ENCODE measurements at places on chromosomes 13 and 19.

DNA sequence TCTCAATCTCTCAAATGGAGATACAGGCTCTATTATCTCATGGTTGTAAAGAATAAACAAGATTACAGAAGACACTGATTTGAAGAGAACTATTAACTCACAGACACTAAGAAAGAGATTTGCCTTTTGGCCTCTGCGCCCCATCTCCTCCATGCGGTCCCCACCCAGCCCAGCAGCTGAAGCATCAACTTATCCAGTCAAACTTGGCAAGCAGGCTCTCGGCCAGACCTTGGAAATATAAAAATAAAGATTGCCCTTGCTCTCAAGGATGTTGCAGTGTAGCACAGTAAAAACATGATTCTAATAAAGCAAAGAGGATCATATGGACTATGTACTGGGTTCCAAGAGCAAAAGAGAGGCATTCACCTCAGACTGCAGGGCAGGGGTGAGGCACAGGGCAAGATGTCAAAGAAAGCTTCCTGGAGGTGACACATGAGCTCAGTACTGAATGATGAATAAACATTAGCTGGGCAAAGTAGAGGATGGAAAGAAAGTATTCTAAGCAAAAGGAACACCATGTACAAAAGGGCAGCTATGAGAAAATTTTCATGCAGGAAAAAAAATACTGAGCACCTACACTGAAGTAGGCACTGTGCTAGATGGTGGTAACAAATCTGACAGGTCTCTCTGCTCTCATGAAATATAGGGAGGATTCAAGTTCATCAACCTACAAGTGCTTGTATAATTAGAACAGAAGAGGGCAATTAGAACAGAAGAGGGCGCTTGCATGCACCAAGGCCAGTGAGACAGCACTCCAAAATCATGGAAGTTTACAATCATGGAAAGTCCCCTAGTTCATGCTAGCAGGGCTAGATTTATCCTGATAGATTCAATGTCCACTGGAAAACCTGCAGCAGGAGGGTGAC, 85.0 kb downstream of the SACS start:
- DNase-seq = no peak

DNA sequence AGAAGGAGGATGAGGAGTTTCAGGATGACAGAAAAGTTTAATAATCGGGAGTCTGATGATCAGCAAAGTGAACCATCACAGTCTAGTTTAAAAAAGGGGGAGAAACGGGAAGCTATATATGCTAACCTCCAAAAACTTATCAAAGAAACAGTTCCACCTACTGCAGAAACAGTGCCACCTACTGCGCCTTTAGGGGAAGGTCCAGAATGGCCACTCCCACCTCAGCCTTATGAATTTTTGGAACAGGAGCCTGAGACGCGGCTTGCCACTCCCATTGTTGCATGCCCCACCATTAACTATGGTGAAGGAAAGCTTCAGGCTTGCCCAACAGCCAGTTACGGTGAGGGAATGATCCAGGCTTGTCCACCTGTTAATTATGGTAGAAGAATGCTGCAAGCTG, 929.0 kb downstream of the SLITRK6 start:
- DNase-seq = no peak

GRCh38 chr19:33462112-33462791, 59.3 kb downstream of the PEPD start:
- no peak for DNase-seq

DNA sequence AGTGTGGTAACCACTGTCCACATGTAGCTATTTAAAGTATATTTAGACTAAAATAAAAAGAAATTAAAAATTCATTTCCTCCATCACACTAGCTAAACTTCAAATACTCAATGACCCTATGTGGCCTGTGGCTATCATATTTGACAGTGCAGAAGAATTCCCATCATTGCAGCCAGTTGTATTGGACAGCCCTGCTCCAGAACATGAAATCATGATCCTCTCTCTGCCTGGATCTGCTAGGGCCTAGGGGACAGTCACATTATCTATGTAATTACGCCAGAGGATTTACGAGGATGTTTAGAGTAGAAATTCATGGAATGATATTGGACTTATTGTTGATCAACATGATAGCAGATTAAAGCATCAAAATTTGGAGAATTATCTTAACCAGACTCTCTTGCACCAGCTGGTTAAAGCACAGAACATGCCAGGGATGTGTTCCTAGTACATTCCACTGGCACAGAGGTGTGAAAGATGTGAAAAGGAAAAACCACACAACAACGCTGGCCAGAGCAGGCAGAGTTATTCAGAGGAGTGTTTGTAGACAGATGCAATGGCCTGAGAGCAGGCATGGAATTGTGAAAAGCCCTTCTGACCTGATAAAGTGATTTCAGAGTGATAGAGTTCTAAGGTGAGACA, 108.9 kb upstream of the STARD13 start:
- DNase-seq = no peak

DNA sequence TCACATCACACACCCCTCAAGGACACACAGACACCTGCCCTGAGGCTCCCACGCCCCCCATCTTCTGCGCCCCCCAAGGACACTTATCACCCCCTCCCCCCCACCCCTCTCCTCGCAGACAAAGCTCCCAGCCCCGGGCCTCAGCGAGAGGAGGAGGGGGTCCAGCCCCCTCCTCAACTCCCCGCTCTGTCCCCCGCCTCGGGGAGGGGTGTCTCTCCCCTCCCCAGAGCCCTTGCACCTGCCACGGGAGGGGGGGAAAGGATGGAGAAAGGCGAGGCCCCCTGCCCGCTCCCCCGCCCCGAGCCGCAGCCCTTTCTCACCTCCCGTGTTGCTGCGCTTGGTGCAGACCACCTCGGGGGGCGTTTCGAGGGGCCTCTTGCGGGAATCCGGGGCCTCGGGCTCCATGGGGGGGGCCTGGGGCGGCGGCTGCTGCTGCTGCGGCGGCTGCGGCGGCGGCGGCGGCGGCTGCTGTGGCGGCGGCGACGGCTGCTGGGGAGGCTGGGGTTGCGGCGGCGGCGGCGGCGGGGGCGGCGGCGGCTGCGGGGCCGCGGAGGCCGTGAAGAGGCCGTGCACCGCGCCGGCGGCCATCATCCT, 621 bp downstream of the NOVA2 start:
- DNase-seq = no peak

DNA sequence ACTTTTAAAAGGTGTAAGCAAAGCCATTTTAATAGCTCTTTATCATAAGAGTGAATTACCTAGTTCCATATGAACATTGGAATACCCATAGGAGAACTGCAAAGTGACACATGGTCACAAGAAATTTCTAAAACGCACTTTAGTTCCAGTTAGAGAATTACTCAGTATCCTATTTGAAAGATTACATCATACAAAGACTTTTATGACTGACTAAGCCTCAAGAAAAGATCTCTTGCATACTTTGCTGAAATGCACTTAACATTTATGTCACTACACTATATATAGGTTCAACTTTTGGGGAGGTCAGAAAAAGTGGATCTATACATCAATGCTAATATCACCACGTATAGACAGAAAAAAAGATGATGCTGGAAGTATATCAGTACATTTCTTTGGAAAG, 7.1 kb downstream of the PCDH9 start:
- DNase-seq = no peak

DNA sequence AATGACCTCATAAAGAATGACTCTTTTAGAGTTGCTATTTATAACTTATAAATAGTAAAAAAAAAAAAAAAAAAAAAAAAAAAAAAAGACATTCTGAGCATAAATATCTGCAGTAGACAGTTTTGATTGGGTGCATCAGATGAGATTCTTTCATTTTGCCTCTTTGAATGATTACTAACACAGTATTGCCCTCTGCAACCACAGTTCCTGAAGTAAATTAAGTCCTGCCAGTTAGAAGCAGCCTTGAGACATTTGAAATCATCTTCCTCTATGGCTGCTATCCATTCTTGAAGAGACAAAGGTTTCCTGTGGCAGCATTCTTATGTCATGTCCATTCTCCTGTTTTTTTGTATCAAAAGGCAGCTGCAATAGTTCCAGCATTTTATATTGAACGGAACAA, 892.4 kb upstream of the MIR17HG start:
- DNase-seq = no peak

- peak; percentile 83 for DNase-seq
Measured at GRCh38 chr19:19643158-19644053, at the start of gene GMIP. TSS of gene GMIP (minus strand) at chr19:19643657. CDS start at chr19:19643529, 128 bp downstream.

DNA sequence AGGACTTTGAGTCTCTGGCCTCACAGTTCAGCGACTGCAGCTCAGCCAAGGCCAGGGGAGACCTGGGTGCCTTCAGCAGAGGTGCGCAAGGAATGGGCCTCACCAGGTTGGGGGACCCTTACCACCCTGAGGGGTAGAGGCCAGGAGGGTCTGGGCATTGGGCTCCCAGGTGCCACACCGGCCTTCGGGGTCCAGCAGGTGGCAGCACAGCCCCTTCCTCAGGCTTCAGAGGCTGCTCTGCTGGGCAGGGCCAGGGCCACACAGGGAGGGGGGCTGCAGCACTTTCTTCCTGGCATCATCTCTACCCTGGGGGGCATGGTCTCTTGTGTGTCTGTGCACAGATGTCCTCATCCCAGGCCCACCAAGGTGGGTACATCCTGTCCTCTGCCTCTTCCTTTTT, 12.9 kb downstream of the PIN1 start:
- peak; percentile 18 for DNase-seq

- DNase-seq = no peak
Measured at GRCh38 chr13:50915565-50915964, 6.0 kb downstream of the RNASEH2B start.

DNA sequence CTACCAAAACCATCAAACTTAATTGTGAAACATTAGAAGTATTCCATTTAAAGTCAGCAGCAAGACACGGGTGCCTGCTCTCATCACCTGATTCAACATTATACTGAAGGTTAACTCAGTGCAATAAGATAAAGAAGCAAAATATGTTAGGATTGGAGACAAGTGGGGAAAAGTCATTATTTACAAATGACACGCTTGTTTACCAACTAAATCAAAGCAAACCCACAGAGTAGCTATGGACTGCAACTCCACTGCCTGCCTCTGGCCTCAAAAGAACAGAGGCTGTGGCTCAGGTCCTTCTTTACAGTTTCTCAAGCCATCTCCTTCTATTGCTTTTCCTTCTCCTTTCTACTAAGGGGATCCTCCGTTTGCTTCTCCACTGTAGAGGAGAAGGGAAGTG, 21.0 kb upstream of the ATP12A start:
- no peak for DNase-seq

DNA sequence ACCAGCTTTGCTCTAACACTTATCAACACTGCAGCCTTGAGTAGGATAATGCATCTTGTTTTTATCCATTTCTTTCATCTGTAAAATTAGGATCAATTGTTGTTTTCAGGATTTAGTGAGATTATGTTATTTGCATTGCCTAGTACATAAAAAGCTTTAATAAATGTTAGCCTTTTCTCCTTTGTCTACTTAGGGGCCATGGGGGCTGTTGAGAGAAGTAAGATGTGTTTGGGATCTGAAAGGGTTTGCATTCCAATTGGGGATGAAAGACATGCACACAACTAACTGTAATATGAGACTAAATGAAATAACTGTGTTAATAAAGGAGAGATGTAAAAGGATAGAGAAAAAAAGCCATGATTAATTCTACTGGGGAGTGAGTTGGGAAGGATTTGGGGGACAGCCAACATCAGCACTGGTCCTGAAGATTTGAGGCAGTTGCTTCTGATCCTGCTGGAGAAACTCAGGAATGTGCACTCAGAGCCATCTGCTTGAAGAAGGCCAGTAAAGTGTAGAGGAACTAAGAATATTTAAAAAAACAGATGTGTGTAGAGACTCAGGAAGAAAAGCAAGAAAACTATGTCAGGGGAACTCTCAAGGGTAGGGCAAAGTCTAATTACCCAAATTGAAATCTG, 236.3 kb downstream of the OLFM4 start:
- DNase-seq = no peak

GRCh38 chr13:36696410-36697010, 22.7 kb downstream of the SERTM1 start:
- DNase-seq = no peak

DNA sequence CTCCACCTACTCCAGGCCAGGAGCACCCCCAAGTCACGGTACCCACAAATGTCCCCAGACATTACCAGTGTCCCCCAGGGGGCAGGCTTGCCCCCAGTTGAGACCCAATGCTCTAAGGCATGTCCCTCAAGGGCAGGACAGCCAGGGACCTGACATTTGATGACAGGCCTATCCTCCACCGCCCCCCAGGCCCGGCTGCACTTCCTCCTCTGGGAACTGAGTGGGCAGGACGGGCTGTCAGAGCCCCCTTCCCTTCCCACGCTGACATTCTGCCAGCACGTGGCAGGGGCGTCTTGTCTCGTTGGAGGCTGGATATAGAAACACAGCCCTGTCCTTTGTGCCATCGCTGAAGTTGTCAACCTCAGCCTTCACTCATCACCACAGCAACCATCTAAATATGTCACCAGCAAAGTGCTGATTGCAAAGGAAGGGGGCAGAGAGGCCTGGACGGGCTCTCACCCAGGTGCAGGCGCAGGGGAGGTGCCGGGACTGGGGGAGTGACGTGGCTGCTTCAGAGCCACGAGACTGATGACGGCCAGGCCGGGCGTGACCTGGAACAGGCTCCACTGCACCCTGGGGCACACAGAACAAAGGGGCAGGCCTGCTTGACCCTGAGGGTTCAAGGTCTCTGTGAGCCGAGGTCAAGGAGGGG, 38.4 kb downstream of the GNG7 start:
- no peak for DNase-seq

GRCh38 chr13:52665325-52665724, 12.7 kb downstream of the SUGT1 start:
- DNase-seq = no peak

DNA sequence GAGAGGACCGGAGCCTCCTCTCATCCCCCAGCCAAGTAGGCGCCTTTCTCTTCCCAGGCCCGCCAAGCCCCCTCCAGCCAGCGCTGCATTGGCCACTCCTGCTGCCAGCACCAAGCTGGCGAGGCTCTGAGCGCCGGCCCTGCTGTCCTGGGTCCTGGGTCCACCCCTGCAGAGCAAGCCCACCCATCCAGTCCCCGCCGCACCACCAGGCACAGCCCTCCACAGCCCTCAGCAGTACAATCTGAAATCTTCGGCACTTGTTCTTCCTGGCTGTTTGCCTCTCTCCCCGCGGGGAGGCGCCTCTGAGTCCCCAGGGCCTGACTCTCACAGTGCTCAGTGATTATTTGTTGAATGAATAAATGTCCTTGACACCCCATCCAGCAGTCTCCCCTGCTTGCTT, 236.4 kb upstream of the SGCG start:
- no peak for DNase-seq

DNA sequence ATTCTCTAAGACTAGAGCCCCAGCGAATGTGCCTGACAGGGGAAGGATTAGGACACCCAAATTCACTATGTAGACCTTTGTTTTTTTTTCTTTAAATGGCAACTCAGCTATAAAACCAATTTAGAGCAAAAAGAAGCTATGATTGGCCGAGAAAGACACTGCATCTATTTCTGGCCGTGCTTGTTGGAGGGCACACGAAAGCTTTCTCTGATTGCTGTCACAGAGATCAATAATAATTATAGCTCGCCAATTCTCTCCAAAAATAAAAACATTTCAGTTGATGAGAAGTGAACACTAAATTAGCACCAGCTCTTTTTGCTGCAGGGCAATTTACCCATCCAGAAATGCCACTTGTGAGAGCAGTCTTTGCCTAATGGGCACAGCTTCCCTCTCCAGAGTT, 31.2 kb downstream of the CBY2 start:
- DNase-seq = no peak

DNA sequence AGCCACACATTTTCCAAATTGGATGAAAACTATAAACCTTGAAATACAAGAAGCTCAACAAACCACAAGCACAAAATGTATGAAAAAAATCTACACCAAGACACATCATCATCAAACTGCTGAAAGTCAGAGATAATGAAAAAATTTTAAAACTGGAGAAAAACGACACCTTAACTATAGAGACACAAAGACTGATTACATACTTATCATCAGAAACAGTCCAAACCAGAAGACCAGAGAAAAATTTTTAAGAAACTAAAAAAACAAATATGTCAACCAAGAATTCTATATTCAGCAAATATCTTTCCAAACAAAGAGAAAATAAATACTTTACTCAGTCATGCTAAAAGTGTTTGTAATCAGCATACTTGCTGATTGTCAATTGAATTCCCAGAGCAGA, 8.5 kb upstream of the ZNF823 start:
- DNase-seq = no peak
